ENCODE measurements at places on chromosomes 2 and 18.

- peak; percentile 87 for DNase-seq
Measured at GRCh38 chr2:9108210-9108967, 98.2 kb upstream of the ASAP2 start.

DNA sequence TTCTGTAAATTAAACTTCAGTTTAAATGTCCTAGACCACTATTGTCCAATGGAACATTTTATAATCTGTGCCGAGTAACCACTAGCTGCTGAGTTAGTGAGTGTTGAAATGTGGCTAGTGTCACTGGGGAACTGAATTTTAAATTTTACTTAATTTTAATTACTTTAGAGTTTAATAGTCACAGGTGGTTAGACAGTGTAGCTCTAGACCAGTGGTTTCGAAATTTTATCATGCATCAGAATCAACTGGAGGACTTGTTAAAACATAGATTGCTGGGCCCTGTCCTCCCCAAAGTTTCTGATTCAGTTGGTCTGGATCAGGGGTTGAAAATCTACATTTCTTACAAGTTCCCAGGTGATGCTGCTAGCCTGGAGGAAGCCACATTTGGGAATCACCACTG, 110.4 kb downstream of the FMNL2 start:
- no peak for DNase-seq

DNA sequence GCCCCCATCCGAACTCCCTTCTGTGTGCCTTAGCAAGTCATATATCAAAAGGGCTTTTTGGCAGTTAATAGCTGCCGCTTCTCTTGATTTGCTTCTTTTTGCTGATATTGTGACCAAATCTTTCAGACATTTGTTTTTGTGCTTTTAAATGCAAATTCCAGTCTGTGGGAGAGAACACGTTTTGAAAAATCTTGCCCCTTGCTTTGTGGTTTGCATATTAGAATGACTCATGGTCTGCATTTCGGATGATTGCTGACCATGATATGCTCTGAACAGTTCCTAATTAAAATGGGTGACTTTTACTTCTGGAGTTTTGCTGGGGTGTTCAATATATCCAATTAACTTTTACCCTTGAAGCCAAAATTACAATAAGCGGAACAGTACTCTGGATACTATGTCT, 58.2 kb upstream of the ST6GAL2 start:
- DNase-seq, result no peak

- DNase-seq, result no peak
Measured at GRCh38 chr2:64831134-64831976, 157.8 kb upstream of the SLC1A4 start.

DNA sequence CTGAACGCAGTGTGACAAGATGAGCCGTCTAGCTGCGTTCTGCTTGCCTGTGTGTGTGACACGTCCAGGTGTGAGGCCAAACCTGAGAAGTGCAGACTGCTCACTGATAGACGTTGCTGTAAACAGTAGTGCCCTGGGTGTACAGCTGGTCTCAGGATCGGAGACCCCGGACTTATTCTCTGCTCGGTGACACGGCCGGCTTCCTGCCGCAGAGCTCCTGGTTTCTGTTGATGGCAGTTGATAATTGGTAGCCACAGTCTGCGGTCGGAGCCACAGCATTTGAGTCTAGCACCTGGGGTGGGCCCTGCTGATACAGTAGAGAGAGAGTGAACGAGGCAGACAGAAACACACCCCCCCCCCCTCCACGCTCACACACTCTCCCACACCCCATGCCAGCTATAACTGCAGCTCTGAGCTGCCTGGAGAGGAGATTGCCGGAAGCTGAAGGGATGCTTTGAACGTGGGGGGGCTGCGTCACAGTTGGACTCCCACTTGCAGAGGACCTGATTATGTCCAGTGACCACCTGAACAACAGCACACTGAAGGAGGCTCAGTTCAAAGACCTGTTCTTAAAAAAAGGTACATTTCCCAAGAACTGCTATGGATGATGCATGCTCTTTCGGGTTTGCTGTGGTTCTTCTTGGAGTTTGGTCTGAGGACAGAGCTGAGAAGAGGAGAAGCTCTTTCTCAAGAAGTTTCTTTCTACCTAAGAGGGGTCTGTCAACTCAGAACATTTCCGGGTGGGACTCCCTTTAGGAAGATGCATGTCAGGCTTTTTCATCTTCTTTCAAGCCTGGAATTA, 114.0 kb downstream of the FAM210A start:
- DNase-seq, result no peak

DNA sequence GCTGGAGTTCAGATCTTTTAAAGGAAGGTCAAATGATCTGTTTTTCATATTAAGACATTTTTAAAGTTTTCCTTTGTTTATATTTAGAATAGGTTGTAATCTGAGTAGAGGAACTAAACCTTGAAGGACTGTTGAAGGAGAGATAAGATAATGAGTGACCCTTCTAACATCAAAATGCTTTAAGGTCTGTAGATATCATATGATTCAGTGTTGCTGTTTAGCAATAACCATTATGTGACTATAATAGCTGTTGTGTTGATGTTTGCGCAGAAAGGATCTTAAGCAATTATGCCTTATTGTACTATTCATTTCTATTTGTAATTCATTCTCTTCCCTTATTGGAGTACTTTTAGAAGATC, 60.0 kb downstream of the SLC16A14 start:
- no peak for DNase-seq

DNA sequence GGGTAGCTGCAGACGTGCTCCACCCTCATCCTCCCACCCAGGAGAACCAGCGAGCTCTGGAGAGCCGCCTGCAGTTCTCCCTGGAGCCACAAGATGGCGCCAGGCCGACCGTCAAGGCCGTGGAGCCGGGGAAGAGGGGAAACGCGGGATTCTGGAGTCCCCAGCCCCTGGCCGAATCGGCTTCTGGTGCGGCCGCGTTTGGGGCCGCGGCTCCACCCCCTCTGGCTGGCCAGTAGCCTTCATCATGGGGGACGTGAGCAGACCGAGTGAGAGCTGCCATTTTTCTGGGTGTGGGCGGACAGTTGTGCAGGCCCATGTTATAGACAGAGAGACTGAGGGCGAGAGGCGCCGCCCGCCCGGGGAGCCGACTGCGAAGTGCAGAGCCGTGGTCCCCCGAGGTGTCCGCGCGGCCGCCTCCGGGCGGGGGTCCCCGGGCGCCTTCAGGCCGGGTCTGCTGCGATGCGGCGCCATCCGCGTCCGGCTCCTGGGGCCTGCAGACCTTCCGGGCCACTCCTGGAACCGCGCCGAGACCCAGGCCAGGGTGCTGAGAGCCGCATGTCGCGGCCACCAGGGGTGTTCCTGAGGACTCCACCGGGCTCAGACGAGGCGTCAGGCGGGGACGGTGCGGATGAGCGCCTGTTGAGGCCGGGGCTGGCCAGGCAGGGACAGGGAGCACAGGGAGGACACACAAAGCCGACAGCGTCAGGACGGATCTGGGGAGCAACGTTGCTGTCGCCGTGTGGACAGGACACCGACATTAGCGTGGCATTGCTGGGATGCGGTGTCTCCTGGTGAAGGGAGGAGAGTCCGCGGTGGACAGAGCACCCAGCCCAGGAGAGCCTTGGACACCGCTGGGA, 418.2 kb upstream of the HS6ST1 start:
- peak; percentile 67 for DNase-seq

DNA sequence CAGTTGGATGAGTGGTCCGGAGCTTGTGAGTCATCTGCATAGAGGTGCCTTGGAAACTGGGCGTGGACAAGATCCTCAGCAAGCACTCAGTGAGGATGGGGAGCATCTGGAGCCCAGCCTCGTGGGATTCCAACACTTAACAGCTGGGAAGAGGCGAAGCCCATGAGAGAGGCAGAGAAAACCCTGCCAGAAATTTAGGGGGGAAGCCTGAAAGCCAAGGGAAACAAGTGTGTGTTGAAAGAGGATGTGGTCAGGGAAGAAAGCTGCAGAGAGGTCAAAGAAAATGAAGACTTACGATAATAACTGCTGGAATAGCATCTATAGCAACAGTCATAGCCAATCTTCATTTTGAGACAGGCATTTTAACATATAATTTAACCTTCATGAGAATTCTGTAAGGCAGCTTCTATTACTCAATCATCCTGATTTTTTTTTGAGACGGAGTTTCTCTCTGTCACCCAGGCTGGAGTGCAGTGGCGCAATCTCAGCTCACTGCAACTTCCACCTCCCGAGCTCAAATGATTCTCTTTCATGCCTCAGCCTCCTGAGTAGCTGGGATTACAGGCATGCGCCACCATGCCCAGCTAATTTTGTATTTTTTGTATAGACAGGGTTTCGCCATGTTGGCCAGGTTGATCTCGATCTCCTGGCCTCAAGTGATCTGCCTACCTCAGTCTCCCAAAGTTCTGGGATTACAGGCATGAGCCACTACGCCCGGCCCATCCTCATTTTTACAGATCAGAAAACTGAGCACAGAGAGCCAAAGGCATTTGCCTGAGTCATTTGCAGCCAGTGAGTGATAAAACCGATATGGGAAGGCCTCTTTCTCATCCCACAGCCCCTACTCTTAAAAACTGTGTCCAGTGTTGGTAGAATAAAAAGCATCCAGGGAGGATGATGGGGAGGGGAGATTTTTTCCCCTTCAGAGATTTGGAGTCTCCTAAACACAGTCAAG, 214.4 kb upstream of the EPAS1 start:
- no peak for DNase-seq

Measured in SHP77 treated with DMSO at 0.1 percent for 48 hours (cell line).